Thoracic aorta (tissue), 2 donors: ENCODE measurements at places on chromosomes 12 and 14. TPM values are rescaled to one million over a fixed set of nuclear protein-coding genes. Genes with fewer than 3 reads are reported as not detected.

- H3K27me3 ChIP-seq: no peaks in the 10 kb centered on the region
- H3K27ac ChIP-seq: no peak overlapping the region
- no peaks in the 10 kb centered on the region for H3K36me3 ChIP-seq
Measured at GRCh38 chr12:102347811-102348210, 132.6 kb downstream of the IGF1 start.

DNA sequence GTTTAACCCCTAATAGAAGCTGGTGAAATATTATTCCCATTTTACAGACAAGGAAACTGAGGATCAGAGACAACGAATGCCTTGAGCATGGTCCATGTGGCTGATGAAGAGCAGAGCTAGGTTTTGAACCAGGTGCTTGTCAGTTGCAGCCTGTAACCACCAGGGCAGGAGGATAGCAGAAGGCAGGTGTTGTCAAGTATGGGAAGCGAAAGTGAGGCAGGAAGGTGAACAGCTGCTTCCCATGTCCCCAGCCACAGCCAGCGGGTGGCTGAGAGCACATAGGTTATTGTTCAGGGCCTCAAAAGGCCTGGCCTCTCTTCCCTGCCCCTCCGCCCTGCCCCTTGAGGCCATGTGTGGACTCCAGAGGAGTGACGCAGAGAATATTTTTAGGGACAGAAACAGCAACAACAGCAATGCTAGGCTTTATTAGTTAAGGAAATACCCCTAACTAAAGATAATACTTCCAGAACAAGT, 39.6 kb downstream of the IQSEC3 start:
- no peaks in the 10 kb centered on the region for H3K36me3 ChIP-seq
- no peak overlapping the region for H3K4me3 ChIP-seq
- no peaks in the 10 kb centered on the region for H3K4me1 ChIP-seq
- no peak for DNase-seq
- H3K27me3 ChIP-seq: no peaks in the 10 kb centered on the region
- no peak overlapping the region for H3K27ac ChIP-seq

- no peak overlapping the region for H3K27ac ChIP-seq
- no peak overlapping the region for H3K4me3 ChIP-seq
- DNase-seq: no peak
- H3K27me3 ChIP-seq: no peaks in the 10 kb centered on the region
- H3K36me3 ChIP-seq: no peaks in the 10 kb centered on the region
- no peaks in the 10 kb centered on the region for H3K4me1 ChIP-seq
Measured at GRCh38 chr12:9198012-9198411, 10.2 kb downstream of the PZP start.

GRCh38 chr12:15597125-15597830, 191.9 kb downstream of the EPS8 start:
- H3K36me3 ChIP-seq: peaks cover 3% of the 10 kb centered on the region
- no peak overlapping the region for H3K27ac ChIP-seq
- H3K4me1 ChIP-seq: peaks cover 14% of the 10 kb centered on the region
- H3K4me3 ChIP-seq: no peak overlapping the region
- H3K27me3 ChIP-seq: no peaks in the 10 kb centered on the region

GRCh38 chr12:31496257-31496656, 94.7 kb downstream of the DENND5B start:
- H3K4me1 ChIP-seq: peaks cover 53% of the 10 kb centered on the region
- H3K27me3 ChIP-seq: no peaks in the 10 kb centered on the region
- no peak overlapping the region for H3K4me3 ChIP-seq
- no peak overlapping the region for H3K27ac ChIP-seq
- no peaks in the 10 kb centered on the region for H3K36me3 ChIP-seq

RNASE1 gene
- 922 TPM for total RNA-seq
